Anterior cingulate cortex (tissue), 58 donors: ENCODE measurements at places on chromosomes 6 and 20.

GRCh38 chr6:38566295-38567030 lies 73.3 kb downstream of the BTBD9 start:
- no peak for DNase-seq

DNA sequence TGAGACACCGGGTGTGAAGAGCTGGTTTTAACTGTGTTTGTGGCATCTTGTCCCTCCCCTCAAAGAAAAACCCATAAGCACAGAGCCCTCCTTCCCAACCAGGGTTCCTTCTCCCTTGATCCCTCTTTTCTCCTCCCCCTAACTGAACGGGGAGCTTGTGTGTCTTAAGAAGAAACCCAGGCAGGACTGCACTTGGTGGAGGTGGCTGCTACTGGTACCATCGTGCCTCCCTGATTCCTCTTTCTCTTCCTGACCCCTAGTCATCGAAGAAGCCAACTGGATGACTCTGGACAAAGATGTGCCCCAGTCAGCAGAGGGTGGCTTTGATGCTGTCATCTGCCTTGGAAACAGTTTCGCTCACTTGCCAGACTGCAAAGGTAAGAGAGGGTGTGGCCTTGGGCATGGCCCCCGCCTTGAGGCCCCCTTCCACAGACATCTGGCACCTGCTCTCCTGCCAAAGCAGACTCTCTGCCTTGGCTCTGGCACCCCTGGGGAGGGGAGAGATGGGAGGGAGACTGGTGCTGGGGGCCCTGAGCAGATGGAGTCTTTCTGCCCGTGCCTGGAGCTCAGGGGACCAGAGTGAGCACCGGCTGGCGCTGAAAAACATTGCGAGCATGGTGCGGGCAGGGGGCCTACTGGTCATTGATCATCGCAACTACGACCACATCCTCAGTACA lies 2.1 kb downstream of the GNMT start:
- no peak for DNase-seq

GRCh38 chr6:148990403-148990802 lies 243.6 kb downstream of the UST start:
- DNase-seq, result no peak

GRCh38 chr20:25042531-25043498 lies 15.1 kb downstream of the ACSS1 start:
- DNase-seq, result no peak

DNA sequence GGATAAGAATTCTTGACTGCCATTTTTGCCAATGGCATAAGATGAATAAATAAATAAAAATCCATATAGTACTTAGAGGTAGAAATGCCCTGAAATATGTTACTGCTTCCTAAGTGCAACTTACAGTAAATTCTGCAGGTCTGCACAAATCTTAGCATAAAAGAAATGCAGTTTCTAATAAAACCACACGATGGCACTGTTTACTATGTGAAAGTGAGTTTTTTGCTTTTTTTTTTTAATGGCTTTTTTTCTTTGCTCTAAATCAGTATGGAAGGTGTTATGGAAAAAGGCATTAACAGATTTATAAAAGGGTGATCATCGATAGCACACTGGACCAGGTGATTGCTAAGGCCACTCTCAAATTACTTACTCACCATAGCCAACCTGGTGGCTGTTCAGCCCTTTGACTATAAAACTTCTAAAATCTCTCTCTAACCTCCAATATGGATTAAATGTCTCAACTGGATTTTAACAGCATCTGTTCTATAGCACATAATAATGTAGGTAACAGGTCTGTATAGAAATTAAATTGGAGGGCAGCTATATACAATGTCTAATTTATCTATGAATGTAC lies 45.8 kb downstream of the AHI1 start:
- no peak for DNase-seq

- no peak for DNase-seq
These were observed 13.1 kb upstream of the BCAS1 start for GRCh38 chr20:54083459-54083858.

- DNase-seq, result no peak
These were observed 24.4 kb downstream of the CNR1 start for GRCh38 chr6:88141561-88142296.

DNA sequence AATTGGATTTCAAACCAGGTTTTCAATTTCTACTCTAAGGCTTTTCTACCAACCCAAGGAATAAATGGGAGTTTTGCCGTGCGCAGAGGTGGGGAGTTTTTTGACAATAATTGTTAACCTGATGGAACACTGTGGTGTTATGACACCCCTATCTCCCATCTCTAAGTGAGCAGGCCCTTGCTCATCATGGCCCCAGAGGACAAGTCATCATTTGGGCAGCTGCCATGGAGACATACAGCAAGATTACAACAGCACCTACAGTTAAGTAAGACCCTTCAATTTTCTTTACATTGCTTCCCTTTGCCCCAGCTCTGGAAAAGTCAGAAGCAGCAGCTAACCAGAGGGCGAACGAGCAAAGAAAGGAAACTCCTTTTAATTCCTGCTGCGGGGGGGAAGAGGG lies 54.3 kb downstream of the ADGRF5 start:
- DNase-seq, result no peak

DNA sequence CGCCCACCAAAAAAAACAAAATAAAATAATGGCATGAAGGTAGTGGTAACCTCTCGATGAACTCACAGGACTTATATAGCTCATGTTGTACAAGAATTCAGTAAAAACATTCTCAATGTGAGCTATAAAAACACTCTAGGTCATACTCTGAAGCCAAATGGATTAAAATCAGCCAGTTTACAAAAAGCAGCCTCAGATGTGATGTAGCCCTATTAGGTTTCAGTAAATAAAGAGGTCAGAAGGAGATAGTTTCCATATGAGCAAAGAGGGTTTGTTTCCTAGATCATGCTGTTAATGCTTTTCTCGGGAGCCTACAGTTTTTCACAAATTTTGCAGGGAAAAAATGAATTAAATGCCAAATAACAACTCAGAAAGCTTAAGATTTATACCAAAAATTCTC lies 319.5 kb upstream of the HSF2 start:
- no peak for DNase-seq

- no peak for DNase-seq
These were observed 58.7 kb downstream of the UTRN start for GRCh38 chr6:144343701-144344428.

GRCh38 chr20:51195419-51195901 lies 172.6 kb upstream of the KCNG1 start:
- DNase-seq, result no peak

- DNase-seq, result no peak
These were observed 78.1 kb downstream of the CFAP61 start for GRCh38 chr20:20130399-20130798.

DNA sequence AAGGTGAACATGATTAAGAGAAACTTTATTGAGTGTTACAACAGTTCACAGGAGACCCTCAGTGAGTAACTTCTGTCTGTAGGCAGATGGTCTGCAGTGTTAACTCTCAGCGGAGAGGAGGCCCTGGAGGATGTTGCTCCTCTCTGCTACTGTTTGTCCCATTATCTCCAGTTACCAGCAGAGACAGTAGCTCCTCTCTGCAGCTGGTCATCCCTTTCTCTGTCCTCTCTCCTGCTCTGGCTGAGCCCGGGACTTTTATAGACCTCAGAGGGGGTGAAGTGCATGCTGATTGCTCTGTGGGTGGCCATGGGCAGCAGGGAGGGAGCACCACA lies 5.7 kb downstream of the GTSF1L start:
- DNase-seq, result no peak

GRCh38 chr6:109687271-109687761 lies 3.7 kb downstream of the AK9 start:
- DNase-seq, result no peak

DNA sequence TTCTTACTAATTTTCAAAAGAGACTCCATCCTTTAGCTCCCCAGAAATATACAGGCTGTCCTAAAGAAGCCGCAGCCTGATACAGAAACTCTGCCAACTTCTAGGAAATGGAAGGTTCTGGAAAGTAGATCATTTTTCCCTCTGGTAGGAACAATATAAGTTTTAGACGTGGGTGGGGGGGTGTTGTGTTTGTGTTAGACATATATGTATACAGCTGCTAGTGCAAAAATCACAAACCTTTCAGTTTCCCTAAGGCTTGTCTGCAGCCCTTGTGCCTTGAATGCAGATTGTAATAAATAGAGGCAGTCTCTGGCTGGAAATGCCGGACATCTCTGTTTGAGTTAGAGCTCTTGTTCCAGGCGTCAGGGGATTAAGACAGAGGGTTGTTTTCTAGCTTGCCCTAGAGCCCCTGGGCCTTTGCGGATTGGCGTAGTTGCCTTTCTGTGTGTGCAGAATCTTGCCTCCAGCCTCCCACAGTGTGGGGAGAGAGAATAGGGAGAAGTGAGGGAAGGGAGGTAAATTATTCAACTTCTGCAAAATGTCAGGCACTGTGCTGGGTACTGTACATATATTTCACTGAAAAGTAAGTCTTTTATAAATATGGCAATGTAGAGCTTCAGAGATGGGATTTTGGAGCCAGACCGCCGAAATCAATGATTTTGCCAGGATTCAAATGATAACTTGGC lies 269.7 kb downstream of the PRL start:
- no peak for DNase-seq
